ENCODE measurements at places on chromosomes 7 and 10.

DNA sequence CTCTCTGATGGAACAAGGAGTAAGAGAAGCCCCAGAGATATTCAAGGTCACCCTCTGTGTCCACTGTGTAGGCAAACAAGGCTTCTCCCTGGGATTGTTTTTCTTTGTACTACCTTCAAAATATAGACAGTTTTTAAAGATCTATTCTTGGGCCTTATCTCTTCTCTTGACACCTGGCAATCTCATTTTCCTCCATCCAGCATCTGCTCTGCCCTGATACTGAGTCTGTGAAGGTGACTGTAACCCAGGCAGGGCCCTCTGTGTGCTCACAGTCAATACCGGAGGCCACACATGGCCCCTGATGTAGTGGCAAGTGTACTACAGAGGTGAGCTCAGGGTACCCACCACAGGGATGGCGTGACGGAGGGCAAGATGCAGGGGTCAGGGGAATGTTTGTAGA is 221.1 kb downstream of the SNX10 start:
- DNase-seq: no peak

DNA sequence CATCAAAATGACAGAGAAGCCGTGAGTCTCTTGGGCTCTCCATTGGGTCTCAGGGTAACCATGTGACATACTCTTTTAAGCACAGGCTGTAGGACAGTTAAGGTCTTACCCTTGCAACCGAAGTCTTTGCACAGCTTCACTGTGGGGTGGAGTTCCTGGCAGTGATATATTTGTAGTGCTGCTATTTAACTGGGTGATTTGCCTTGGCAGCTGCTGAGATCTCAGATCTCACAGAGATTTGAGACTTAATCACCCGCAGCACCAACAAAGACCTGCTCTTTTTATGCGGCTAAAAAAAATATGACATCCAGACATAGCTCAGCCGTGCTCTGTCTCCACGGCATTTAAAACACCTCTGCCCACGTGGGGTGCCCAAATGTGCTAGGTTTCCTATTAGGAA is 63.4 kb upstream of the NPTX2 start:
- DNase-seq: no peak

DNA sequence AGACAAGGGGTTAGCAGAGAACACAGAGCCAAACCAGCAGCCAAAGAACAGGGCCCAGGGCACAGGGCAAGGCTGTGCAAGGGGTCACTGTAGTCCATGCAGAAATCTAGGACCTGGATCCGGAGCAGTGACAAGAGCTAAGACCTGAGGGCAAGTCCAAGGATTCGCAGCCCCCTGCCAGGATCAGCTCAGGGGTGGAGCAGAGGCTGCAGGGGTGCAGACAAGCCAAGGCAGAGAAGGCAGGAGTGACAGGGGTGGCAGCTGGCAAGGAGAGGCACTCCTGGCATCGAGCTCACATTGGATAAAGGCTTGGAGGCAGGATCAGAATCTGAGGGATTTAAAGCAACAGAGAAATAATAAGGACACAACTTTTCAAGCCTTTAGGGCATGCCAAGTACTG is 80.7 kb upstream of the NANOS1 start:
- DNase-seq: no peak

DNA sequence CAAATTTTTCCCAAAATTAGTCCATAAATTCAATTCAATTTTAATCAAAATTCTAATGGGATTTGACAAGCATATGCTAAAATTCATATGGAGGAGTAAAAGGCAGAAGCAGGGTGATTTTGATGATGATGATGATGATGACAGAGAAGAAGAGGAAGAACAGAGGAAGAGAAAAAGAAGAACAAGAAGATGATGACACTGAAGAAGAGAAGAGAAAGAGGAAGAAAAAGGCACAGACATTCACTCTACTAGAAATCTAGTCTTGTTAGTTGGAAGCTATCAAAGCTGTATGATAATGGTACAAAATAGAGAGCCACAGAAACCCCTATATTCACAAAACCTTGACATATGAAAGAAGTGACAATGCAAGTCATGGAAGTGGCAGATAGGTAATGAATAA is 157.9 kb downstream of the ELMO1 start:
- DNase-seq: no peak

GRCh38 chr10:86655596-86655995 is 1.2 kb downstream of the OPN4 start:
- DNase-seq: no peak

- no peak for DNase-seq
Measured at GRCh38 chr7:131104596-131105293, 222.9 kb upstream of the MKLN1 start.

- no peak for DNase-seq
Measured at GRCh38 chr10:42981358-42982236, 95.3 kb upstream of the RET start.
